ENCODE measurements at places on chromosomes 5 and 9.
A peak's percentile ranks its signal among the peaks of the same experiment; 100 is the strongest.

DNA sequence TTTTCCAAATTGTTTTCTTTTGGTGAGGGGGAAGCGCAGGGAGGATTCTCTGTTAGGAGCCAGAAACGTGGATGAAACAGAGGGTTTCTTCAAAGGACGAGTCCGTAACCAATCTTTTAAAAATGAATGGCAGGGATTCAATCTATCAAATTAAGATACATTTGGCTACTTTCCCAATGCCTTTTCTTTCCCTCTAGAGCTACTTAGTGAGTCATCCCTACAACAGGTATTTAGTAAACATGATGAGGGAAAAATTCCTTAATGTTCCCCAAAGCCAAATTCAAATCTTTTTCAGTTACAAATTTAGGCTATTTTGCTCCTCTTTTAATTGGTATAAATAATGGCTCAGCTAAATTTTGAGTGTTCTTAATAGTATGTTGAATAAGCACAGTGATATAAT lies 366.4 kb upstream of the RIOK2 start:
- no peak overlapping the region for H3K4me3 ChIP-seq
- no peak for ATAC-seq
- H3K4me1 ChIP-seq: no peaks in the 10 kb centered on the region
- no peaks in the 10 kb centered on the region for H3K36me3 ChIP-seq
- H3K27me3 ChIP-seq: no peaks in the 10 kb centered on the region

DNA sequence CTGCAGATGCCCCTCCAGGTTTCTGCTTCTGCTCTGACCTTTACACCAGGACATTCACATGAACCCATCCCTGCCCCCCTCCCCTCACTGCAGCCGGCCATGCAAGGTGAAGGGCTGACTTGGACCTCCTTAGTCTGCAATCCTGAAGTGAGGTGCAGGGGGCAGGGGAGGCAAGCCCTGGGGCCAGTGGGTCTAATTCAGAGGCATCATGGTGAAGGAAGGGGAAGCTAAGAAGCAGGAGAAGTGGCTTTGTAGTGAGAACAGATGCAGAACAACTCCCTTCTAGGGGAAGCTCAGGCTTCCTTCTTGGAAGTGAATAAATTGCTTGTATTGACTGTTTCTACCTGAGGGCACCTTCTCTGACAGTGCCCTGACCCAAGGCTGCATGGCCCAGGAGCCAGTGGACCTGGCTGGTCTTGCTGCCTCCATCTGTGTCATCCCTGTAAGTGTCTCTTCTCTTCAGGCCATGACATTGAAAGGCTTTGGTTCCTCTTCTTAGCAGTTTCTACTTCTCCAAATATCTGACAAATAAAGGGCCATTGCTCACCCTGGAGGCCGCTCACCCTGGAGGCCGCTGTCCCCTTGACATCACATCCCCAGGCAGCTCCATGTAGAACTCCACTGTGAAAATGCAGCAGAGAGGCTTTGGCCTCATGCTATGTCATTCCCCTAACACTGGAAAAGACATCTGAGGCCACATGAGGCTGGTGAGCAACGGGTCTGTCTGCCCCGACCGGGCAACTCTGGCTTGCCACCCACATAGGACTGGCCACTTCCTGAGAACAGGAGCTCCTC lies 55.3 kb downstream of the GADD45G start:
- no peak overlapping the region for H3K27ac ChIP-seq
- no peak overlapping the region for H3K4me3 ChIP-seq
- no peak for ATAC-seq
- no peaks in the 10 kb centered on the region for H3K36me3 ChIP-seq

GRCh38 chr9:17694336-17694735 lies 115.5 kb downstream of the SH3GL2 start:
- no peak overlapping the region for H3K27ac ChIP-seq
- no peaks in the 10 kb centered on the region for H3K36me3 ChIP-seq
- no peak for ATAC-seq
- no peaks in the 10 kb centered on the region for H3K27me3 ChIP-seq

DNA sequence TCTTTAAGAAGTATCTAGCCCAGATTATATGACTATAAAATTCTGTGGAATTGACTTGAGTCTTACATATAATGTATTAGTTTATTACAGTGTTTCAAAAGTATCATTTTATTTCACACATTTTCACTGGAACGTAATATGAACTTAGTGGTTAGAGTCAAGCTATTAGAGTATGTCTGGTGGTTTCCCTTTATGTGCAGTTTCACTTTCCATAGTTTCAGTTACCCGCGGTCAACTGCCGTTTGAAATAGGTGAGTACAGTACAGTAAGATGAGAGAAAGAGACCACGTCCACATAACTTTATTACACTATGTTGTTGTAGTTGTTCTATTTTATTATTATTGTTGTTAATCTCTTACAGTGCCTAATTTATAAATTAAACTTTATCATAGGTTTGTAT lies 50.5 kb downstream of the COMMD10 start:
- H3K27me3 ChIP-seq: no peaks in the 10 kb centered on the region
- no peak for ATAC-seq
- no peak overlapping the region for H3K27ac ChIP-seq
- H3K4me1 ChIP-seq: no peaks in the 10 kb centered on the region
- H3K36me3 ChIP-seq: no peaks in the 10 kb centered on the region

GRCh38 chr9:109629615-109630014 lies 131.5 kb upstream of the PTPN3 start:
- ATAC-seq: no peak
- no peaks in the 10 kb centered on the region for H3K27me3 ChIP-seq
- no peaks in the 10 kb centered on the region for H3K4me1 ChIP-seq
- H3K27ac ChIP-seq: no peak overlapping the region
- H3K4me3 ChIP-seq: no peak overlapping the region
- H3K36me3 ChIP-seq: no peaks in the 10 kb centered on the region

GRCh38 chr9:32603914-32604852 lies 31.2 kb upstream of the NDUFB6 start:
- H3K4me1 ChIP-seq: no peaks in the 10 kb centered on the region
- H3K27me3 ChIP-seq: no peaks in the 10 kb centered on the region
- no peak overlapping the region for H3K4me3 ChIP-seq
- H3K36me3 ChIP-seq: no peaks in the 10 kb centered on the region
- H3K27ac ChIP-seq: no peak overlapping the region

DNA sequence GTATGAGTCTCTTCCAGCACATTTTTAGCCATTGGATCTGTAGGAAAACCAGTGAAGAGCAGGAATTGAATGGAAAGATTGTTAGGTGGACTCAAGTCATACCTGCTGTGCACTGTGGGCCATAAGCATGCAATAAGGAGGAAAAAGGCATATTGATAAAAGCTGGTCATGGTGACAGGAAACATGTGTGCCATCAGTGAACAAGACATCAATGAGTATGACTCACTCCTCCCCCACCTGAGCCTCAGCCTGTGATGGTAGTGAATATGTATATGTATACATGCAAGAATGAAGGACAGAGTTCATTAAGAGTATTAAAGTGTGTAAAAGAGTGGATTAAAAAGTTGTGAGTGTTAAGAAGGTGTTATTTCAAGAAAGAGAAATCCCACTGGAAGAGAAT lies 164.5 kb downstream of the TMEM38B start:
- H3K4me3 ChIP-seq: no peak overlapping the region
- no peaks in the 10 kb centered on the region for H3K27me3 ChIP-seq
- H3K36me3 ChIP-seq: no peaks in the 10 kb centered on the region
- no peak for ATAC-seq
- H3K4me1 ChIP-seq: no peaks in the 10 kb centered on the region

GRCh38 chr5:111099058-111099778 lies 7.1 kb downstream of the WDR36 start:
- H3K4me3 ChIP-seq: no peak overlapping the region
- no peak overlapping the region for H3K27ac ChIP-seq
- H3K4me1 ChIP-seq: no peaks in the 10 kb centered on the region
- no peaks in the 10 kb centered on the region for H3K27me3 ChIP-seq
- H3K36me3 ChIP-seq: peaks cover 90% of the 10 kb centered on the region

DNA sequence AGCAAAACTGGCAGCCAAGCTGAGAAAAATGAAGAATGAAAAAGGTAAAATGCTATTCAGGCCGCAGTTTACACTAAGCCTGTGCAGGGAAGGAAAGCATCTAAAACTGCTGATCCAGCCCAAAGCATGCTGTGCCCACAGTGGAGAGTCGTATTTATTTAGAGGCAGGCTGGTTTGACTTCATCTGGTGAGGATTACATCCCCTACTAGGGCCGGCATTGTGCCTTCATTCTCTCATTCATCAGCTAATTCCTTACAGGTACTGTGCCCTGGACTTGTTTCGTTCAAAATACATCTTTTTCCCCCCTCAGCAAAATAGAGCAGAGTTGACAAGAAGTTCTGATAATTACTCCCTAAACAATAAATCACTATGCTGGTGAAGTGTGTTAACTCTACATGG lies 137.5 kb upstream of the DAP start:
- peaks cover 1% of the 10 kb centered on the region for H3K27me3 ChIP-seq
- H3K36me3 ChIP-seq: no peaks in the 10 kb centered on the region
- H3K4me1 ChIP-seq: no peaks in the 10 kb centered on the region
- no peak overlapping the region for H3K27ac ChIP-seq

- H3K4me1 ChIP-seq: no peaks in the 10 kb centered on the region
- H3K36me3 ChIP-seq: no peaks in the 10 kb centered on the region
- H3K4me3 ChIP-seq: no peak overlapping the region
Measured at GRCh38 chr5:42366051-42366450, 57.2 kb upstream of the GHR start.

- peaks cover 51% of the 10 kb centered on the region for H3K36me3 ChIP-seq
- H3K27ac ChIP-seq: no peak overlapping the region
- peaks cover 29% of the 10 kb centered on the region for H3K4me1 ChIP-seq
- no peak for ATAC-seq
Measured at GRCh38 chr5:14323466-14323865, 180.3 kb downstream of the TRIO start.

DNA sequence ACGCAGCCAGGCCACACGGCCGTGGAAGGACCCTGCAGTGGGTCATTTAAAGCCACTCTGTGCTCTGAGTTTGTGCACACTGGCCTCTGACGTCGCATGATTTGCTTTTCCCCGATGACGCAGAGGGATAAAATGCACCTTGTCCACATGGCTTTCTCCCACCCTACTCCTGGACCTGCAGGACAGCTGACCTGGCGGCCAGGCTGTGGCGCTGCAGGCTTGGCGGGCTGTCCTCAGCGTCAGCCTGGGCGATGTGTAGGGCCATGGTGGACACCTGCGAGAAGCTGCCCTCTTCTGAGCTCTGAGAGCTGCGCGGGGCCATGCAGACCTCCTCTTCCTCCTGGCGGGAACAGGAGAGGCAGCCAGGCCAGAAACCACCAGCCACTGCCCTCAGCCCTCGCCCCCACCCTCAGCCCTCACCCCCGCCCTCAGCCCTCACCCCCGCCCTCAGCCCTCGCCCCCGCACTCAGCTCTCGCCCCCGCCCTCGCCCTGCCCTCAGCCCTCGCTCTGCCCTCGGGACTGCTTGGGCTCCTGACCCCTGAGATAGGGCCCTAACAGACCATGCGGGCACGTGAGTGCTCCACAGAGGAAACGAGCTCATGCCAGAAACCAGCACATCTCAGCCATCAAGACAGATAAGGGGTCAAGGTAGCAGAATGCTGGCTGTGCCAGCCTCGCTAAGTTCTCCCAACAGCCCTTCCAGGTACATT lies 20.0 kb upstream of the SCGB3A1 start:
- ATAC-seq: no peak
- H3K27ac ChIP-seq: no peak overlapping the region
- peaks cover 14% of the 10 kb centered on the region for H3K27me3 ChIP-seq
- H3K36me3 ChIP-seq: no peaks in the 10 kb centered on the region
- no peaks in the 10 kb centered on the region for H3K4me1 ChIP-seq

GRCh38 chr5:55534436-55535198 lies at the start of gene PLPP1:
Gene PLPP1 (minus strand): TSS chr5:55534964. CDS start chr5:55534629, 335 bp downstream.
- ATAC-seq: peak; percentile 96
- H3K4me1 ChIP-seq: peaks cover 40% of the 10 kb centered on the region
- H3K27me3 ChIP-seq: no peaks in the 10 kb centered on the region
- H3K27ac ChIP-seq: peak within 1 kb of the TSS; percentile 94
- peak within 1 kb of the TSS; percentile 83 for H3K4me3 ChIP-seq

DNA sequence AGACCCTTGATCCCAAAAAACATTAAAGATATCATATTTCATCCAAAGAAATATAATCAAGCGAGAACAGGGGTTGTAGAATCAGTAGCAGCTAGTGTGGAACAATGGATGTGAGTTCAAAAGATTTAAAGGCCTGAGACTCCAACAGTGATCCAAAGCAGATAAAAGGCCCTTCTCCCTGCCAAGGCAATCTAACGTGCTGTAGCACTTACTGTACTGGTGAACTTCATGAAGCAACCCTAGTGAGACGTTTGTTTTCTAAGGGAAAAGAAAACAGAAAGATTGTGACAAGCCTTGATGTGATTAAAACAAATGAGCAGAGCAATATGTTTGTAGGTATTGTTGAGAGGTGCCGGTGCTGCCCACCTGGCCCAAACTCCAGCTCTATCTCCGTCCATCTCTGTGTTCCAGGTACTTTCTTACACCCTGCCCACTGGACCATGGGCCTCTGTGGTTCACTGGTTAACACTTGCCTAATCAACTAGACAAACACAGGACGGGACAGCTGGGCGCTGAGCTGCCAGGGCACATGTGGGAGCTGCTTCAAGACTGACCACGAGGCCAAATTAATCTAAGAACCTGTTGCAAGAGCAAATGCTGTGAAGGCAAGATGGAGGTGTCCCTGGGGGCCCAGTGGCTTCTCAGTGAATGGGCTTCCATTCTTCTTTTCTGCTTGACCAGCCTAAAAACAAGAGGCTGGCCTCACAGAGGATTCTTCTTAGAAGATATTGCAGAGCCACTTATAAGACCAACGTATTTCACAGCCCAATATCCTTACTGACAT lies 265.5 kb downstream of the CWC27 start:
- no peaks in the 10 kb centered on the region for H3K36me3 ChIP-seq
- no peaks in the 10 kb centered on the region for H3K27me3 ChIP-seq
- H3K4me1 ChIP-seq: peaks cover 5% of the 10 kb centered on the region
- no peak overlapping the region for H3K4me3 ChIP-seq

- H3K4me1 ChIP-seq: peaks cover 10% of the 10 kb centered on the region
- no peaks in the 10 kb centered on the region for H3K27me3 ChIP-seq
- no peak overlapping the region for H3K27ac ChIP-seq
- no peaks in the 10 kb centered on the region for H3K36me3 ChIP-seq
- no peak for ATAC-seq
Measured at GRCh38 chr5:120552638-120553037, 88.5 kb downstream of the PRR16 start.

GRCh38 chr5:25955337-25955736 lies 1083.0 kb downstream of the CDH9 start:
- no peak overlapping the region for H3K27ac ChIP-seq
- no peaks in the 10 kb centered on the region for H3K36me3 ChIP-seq
- H3K27me3 ChIP-seq: no peaks in the 10 kb centered on the region
- ATAC-seq: no peak
- H3K4me1 ChIP-seq: no peaks in the 10 kb centered on the region
